Esophagus squamous epithelium (tissue), 5 donors: ENCODE measurements at places on chromosomes 5 and 9. TPM values are rescaled to one million over a fixed set of nuclear protein-coding genes. Genes with fewer than 3 reads are reported as not detected.

GRCh38 chr9:130448035-130448624 lies 3.4 kb downstream of the ASS1 start:
- DNase-seq: no peak

DNA sequence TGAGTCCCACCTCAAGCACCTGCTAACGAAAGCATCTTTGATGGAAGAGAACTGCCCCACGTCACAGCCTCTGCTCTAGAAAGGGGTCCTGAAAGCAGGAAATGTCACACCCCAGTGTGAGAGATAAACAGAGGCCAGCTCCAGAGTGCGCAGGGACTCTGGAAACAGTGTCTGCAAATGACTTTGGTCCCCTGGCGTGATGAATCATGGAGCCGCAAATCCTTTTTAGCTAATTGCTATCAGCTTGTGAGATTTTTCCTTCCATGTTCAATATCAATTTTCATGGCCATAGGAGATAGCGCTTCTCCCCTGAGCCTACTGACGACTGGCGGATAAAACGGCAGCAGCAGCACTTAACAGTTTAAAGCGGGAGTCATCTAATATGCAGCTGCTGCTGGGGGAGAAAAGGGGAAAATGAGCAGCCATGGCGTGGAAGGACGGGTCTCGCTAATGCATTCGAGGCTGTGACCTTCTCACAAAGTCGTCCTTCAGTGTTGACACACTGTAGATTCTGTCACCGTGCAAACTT lies 209.6 kb upstream of the IRX1 start:
- DNase-seq: no peak

GRCh38 chr5:97666783-97667182 lies 483.7 kb upstream of the RIOK2 start:
- DNase-seq: no peak

- no peak for DNase-seq
Observed at GRCh38 chr9:97109194-97109811, 70.4 kb upstream of the CTSV start.

GRCh38 chr5:35938568-35939227 lies at the start of gene CAPSL:
Gene CAPSL, minus strand, starts transcription at chr5:35938622. Its CDS starts 17,502 bp downstream, at chr5:35921120.
- DNase-seq: no peak

DNA sequence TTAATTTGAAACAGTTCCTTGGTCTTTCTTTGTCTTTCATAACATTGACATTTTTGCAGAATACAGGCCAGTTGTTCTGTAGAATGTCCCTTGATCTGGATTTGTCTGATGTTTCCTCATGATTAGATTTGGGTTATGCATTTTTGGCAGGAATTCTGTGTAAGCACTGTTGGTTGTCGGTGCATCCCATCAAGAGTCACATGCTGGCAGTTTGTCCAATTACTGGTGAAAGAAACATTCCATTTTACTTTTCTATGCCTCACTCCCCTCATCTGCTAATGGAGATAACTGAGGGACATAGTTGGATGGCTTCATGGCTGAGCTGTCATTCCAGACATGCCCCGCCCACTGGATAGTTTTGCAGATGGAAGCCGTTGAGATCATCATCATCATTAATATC lies 7.6 kb upstream of the ZNF618 start:
- no peak for DNase-seq

DNA sequence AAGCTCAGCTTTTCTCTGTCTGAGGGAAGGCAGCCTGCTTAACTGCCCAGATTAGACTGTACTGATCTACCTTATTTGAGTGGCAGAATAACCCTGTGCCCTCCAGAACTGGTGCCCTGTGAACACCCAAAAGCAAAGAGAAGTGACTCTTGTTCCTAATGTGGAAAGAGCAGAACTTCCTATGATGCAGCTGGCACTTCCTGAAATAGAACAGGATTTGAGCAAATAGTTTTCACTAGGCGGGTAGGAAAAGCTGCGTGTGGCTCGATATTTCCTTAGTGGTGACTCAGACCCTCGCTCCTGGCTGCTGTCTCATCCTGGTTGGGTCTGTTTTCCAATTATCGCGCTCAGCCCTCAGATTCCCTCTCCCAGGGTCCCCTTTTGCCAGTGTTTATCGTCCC lies 89.9 kb downstream of the SH3TC2 start:
- no peak for DNase-seq

- no peak for DNase-seq
Observed at GRCh38 chr5:179874536-179875292, 16.1 kb upstream of the MRNIP start.

- DNase-seq: no peak
Observed at GRCh38 chr9:127929625-127929979, 975 bp downstream of the PIP5KL1 start.

MAT2B gene
- total RNA-seq: 35.8 TPM

IDNK gene
- 6.3 TPM for total RNA-seq
